Left ventricle myocardium inferior (tissue), 1 donor: ENCODE measurements at places on chromosomes 2 and 18. TPM values are rescaled to one million over a fixed set of nuclear protein-coding genes. Genes with fewer than 3 reads are reported as not detected.

GRCh38 chr2:221235941-221236340, 336.2 kb downstream of the EPHA4 start:
- no peaks in the 10 kb centered on the region for H3K36me3 ChIP-seq
- H3K4me3 ChIP-seq: no peak overlapping the region
- DNase-seq: no peak
- no peaks in the 10 kb centered on the region for H3K27me3 ChIP-seq
- peaks cover 20% of the 10 kb centered on the region for H3K4me1 ChIP-seq

DNA sequence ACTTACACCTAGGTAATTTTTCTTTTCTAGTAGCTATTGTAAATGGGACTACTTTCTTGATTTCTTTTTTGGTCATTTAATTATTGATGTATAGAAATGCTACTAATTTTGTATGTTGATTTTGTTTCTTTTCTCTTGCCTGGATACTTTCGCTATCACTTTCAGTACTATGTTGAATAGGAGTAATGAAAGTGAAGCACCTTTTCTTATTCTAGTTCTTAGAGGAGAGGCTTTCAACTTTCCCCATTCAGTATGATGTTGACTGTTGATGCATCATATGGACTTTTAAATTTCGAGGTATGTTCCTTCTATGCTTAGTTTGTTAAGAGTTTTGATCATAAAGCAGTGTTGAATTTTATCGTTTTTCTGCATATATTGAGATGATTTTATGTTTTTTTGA, 142.5 kb downstream of the CDH19 start:
- H3K27me3 ChIP-seq: no peaks in the 10 kb centered on the region
- DNase-seq: no peak
- H3K4me1 ChIP-seq: no peaks in the 10 kb centered on the region
- no peak overlapping the region for H3K27ac ChIP-seq
- H3K4me3 ChIP-seq: no peak overlapping the region

DNA sequence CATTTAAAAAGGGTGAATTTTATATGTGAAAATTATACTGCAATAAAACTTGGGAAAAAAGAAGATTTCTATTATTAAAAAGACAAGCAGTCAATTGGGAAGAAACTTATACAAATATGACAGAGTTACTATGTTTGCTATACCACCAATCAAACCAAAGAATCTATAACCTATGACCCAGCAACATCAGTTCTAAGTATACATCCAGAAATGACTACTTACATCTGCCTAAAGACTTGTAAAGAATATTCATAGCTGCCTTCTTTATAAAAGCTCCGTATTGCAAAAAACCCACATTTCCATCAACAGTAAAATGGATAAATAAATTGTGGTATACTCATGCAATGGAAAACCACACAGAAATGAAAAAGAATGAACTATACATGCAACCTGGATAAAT, 32.9 kb upstream of the NABP1 start:
- DNase-seq: no peak
- no peaks in the 10 kb centered on the region for H3K36me3 ChIP-seq
- no peak overlapping the region for H3K4me3 ChIP-seq
- no peaks in the 10 kb centered on the region for H3K27me3 ChIP-seq

The TMEM198 gene
- 2.5 TPM for total RNA-seq

The SLC9A2 gene
- total RNA-seq: 0.25 TPM

The PIGN gene
- total RNA-seq: 19.7 TPM

The GALR1 gene
- total RNA-seq: 0.05 TPM

The PPM1B gene
- 56.2 TPM for total RNA-seq
